ENCODE measurements at places on chromosomes 16 and 17.
A peak's percentile ranks its signal among the peaks of the same experiment; 100 is the strongest.

GRCh38 chr16:29848420-29849297 is 14.4 kb downstream of the CDIPT start:
- no peak for DNase-seq

GRCh38 chr16:5541356-5541755 is 443.8 kb upstream of the EEF2KMT start:
- DNase-seq: no peak

DNA sequence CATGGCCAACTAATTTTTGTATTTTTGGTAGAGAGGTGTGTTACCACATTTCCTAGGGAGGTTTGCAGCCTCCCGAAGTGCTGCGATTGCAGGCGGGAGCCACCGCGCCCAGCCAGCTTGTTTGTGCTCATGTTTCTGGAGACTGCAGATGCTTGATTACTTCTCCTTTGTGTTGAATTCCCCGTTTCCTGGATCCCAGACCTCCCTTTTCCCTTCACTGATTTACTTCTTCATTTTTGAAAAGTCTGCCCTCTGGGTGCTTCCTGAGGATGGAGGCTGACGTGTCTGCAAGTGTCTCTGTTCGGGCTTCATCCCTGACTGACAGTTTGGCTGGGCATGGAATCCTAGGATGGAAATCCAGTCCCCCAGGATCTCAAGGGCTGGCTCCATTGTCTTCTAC is 7.0 kb upstream of the TRIM47 start:
- peak; percentile 53 for DNase-seq

DNA sequence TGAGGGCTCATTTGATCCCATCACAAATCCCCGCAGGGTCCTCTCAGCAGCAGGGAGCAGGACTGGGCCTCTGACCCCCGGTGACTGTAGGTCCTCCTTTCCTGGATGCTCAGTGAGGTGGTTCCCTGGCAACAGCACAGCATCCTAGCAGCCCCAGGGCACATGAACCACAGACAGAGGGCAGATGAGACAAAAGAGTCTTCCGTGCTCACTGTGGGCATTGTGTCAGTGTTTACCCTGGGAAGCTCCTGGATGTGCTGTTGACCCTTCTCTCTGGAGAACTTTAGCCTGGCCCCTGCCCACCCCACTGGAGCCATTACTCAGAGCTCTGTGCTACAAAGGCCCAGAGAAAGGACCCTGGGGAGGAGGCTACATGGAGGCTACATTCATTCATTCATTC is 21.7 kb upstream of the TMEM220 start:
- DNase-seq: no peak

- DNase-seq: no peak
Measured at GRCh38 chr16:87052506-87052905, 264.7 kb downstream of the C16orf95 start.

DNA sequence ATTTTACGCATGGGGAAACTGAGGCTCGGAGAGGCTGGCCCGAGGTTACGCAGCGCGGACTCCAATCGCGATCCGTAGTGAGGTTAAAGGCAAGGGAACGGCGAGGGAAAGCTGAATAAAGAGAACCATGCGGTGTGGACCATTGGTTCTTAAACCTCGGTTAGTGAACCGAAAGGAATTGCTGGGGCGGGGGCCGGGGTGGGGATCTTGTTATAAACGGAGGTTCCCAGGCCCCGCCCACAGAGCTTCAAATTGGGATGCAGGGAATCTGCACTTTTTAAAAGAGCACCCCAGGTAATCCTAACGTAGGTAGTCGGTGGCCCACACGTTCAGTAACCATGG is 524 bp downstream of the IQCK start:
- peak; percentile 0 for DNase-seq
